ENCODE measurements at places on chromosomes 12 and 14.

DNA sequence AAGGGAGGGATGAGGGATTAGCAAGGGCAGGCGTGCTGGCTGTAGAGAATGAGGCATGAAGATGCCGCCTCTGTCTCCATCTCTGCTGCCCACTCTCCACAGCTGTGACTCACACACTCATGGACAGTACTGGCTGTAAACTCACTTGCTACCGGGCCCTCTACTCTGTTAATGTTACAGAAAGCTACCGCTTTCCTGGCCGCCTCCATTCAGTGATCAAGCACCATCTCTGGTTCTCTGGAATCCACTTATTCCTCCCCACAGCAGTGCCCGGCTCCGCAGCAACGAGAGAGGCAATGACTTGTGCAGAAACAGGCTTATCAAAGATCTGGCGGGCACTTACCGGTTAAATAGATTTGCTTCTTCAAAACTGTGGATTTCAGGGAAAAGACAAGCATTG lies 34.8 kb downstream of the AMN start:
- DNase-seq: no peak

GRCh38 chr12:95182868-95183415 lies 34.3 kb downstream of the FGD6 start:
- DNase-seq: peak; percentile 23

- no peak for DNase-seq
Measured at GRCh38 chr12:27105746-27106536, 23.6 kb upstream of the C12orf71 start.

DNA sequence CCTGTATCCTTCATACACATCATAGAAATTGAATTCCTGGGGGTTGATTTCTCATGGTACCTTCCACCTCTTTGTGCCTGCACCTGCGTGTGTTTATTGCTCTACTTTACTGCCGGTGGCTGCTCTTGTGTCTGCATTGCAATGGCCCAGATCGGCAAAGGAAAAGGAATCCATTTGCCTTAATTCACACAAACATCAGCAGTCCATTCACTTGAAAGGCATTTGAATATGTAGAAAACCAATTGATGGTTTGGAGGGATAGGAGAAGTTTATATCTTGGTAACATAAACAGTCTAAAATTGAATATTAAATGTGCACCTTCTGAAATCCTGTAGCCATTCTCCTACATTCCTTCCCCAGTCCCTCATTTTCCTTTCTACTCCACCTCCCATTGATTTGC lies 74.0 kb downstream of the SNAPC1 start:
- DNase-seq: no peak

DNA sequence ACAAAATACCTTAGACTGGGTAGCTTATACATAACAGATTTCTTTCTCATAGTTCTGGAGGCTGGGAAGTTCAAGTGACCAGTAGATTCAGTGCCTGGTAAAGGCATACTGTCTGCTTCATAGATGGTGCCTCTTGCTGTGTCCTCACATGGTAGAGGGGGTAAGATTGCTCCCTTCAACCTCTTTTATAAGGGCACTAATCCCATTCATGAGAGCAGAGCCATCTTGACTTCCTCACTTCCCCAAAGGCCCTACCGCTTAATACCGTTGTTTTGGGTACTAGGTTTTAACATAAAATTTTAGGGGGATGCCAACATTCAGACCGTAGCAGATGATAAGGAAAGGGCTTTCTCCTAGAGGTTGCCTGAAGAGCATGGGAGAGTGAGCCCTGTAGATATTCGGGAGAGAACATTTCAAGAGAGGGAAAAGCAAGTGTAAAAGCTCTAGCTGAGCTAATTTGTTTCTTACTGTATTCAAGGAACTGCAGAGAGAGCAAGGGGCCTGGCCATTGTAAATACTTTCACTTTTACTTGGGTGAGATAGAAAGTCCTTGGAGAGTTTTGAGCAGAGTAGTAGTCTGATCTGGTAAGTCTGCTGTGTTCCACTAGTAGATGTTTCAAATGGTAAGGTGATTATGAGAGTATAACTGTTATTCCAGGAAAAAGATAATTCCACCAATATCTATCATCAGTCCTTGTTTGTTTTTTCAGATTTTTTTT lies 27.3 kb downstream of the FRS2 start:
- DNase-seq: no peak

GRCh38 chr14:88987516-88987915 lies 163.1 kb downstream of the TTC8 start:
- DNase-seq: no peak

DNA sequence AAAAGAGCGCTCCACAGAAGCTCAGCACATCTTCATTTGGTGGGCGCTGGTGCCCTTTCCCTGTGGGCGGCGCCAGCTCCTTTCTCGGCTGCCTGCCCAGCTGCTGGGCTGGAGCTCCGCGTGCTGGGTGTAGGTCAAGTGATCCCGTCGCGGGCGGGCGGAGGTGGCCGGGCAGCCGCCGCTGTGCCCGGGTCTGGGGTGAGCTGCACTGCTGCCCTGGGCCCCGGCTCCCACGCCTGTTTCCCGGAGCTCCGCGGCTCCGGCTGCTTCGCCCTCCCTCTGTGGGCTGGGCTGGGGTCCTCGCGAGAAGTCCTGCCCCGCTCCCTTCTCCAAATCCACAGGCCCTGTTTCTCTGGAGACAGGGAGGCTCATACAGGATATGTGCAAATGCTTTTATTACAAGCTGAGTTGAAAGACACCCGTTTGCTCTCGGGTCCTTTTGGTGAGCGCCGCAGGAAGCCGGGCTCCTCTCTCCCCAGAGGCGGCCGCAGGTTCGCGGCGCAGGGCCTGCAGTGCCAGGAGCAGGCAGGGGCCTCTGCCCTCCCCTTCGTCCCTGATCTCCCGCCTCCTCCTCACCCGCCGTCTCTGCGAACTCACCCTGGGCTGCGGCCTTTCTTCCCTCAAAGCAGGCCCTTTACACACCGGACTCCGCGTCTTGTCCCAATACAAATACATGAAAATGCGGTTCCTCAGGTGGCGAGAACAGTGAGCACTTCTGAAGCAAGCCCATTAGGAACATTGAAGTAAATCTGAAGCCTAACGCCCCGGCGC lies 67.8 kb upstream of the CAPRIN2 start:
- DNase-seq: no peak

- DNase-seq: no peak
Measured at GRCh38 chr12:32693036-32693435, 13.9 kb downstream of the DNM1L start.

GRCh38 chr14:50823051-50823761 lies 7.8 kb downstream of the NIN start:
- DNase-seq: no peak

Data from fibroblast of the conjunctiva (primary cell).